Kasumi-1 (cell line): ENCODE measurements at places on chromosomes 7 and 10.
A peak's percentile ranks its signal among the peaks of the same experiment; 100 is the strongest.

GRCh38 chr7:5228066-5228465, 38.0 kb downstream of the WIPI2 start:
- no peak for DNase-seq

GRCh38 chr7:105691082-105691679, 109.9 kb upstream of the EFCAB10 start:
- no peak for DNase-seq

DNA sequence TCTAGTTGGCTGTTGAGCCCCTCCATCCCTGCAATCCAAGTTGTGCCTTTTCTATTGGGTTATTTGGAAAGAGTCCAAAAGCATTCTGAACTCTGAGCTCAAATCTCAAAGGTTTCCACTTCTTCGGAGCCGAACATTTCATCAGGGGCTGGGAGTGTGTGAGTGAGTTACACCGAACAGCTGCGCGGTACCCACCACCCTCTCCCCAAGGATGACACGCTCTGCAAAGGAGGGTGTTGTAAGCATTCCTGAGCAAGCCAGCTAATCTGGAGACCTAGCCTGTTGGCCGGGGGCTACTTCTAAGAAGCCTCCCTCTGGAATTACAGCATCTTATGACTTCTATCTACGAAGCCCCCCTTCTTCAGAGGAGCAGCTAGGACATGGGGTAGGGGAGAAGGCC, 270.5 kb downstream of the CREB5 start:
- no peak for DNase-seq

- no peak for DNase-seq
These were observed 373.6 kb downstream of the BBS9 start for GRCh38 chr7:33503014-33503413.

DNA sequence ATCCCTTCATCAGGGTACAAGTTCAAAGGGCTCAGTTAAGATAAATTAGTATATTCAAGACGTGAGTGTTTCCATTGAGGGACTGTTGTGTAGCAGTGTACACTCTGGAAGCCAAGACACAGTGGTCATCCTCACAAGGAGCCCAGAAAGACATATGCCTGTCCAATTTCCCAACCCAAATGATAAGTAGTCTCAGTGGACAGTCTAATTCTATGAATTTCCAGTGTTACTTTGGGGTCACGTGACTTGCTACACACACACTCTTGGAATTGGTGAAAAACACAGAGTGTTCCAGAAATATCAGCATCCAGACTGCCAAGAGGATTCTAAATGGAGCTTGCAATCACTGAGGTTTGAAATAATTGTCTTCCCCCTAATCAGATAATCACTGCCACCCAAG, 365.1 kb downstream of the WDR11 start:
- DNase-seq = no peak

GRCh38 chr7:156823435-156823834, 69.5 kb downstream of the LMBR1 start:
- DNase-seq = peak; percentile 18

DNA sequence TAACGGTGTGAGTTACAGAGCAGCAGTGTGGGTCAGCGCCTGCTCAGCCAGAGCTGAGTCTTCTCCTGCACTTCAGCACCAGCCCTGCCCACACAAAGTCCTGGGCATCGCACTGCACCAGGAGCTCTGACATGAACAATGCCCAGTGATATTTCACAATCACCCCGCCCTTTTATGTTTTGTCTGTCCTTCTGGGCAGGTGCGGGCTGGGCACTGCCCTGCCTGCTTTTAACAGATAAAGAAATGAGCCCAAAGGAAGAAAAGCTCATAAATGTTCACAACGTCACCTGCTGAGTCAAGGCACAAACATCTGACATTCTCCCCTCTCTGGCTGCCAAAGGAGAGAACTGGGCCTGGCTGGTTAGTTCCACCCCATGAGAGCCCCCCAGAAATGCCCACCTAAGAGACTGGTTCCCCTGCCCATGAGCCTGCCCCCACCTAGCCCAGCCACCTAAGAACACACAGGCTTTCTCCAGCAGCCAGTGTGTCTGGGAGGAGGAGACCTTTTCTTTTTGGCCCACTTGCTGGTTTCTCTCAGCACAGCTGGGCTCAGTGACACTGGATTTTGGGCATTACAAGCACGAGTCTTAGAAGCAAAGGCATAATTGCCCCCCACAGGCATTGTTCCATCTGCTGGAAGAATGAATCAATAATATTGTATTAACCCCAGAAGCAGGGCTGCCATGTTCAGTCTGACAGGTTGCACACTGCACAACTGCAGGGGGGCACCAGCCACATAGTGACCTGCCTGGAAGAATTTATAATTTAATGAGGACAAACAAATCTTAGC, 22.3 kb downstream of the CALML3 start:
- no peak for DNase-seq

- no peak for DNase-seq
These were observed 409.0 kb downstream of the CDC14C start for GRCh38 chr7:49333180-49333881.

- no peak for DNase-seq
These were observed 93.5 kb upstream of the PODXL start for GRCh38 chr7:131649879-131650278.

- DNase-seq = peak; percentile 74
These were observed 211.1 kb upstream of the LRRTM3 start for GRCh38 chr10:66714741-66715140.
